ENCODE measurements at places on chromosomes 11 and 22.

DNA sequence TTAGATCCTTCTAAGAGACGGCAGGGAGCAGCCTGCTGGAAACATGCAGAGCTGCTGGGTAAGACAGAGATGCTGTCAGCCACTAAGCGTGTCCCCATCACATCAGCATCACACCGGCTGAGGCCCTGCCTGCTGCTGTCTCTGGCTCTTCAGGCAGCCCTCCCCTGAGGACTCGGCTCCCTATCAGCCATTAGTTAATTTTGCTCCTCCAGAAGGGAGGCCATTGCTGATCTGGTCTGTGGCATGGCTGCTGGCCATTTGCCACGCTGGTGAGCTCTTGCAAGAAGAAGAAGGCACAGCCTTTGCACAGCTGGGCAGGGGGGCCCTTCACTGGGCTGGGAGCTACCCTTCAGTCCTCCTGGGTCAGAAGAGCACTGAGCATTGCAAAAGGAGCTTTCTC, 131.2 kb upstream of the PARVA start:
- no peak for DNase-seq

DNA sequence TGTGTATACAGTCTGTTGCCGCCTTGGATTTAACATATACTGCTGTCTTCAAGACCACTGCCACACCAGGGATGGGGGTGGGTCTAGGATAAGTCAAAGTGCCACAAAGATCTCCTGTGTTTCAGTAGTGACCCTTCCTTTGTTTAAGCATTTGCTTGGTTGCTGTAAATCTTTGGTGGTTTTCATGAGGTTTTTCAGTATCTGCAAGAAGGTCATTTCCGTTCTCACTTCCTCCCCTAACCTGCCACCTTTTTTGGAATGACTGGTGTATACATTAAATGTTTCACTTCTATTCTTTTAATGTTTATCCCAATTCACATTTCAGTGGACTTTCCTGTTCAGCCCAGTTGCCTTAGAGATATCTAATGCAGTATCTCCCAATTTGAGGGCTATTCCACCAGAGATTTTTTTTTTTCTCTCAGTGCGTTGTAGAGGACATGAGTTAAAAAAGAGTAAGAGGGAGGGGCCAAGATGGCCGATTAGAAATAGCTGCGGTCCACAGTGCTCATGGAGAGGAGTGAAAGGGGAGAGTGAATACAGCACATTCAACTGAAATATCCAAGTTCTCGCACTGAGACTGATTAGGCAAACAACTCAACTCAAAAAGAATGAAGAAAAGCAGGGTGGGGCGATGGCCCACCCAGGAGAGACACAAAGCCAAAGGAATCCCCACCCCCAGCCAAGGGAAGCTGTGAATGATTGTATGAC, 43.2 kb downstream of the USP47 start:
- DNase-seq: no peak

GRCh38 chr11:62193952-62194351, 3.9 kb downstream of the SCGB1D1 start:
- no peak for DNase-seq

DNA sequence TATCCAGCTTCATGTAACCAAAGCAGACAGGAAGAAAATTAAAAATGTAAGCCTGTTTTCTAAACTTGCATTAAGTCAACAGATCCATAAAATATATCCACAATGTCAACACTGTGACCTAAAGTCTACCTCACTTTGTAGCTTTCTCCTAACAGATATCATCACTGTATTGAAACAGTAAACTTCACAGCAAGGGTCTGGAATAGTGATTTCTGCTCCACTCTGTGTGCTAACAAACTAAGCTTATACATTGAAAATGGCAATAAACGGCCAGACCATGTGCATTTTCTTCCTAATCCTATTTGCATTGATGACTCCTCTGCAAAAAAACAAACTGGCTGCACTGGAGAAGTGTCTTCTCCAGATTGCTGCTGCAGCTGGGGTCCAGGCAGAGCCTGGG, 26.8 kb downstream of the CADM1 start:
- peak; percentile 42 for DNase-seq

DNA sequence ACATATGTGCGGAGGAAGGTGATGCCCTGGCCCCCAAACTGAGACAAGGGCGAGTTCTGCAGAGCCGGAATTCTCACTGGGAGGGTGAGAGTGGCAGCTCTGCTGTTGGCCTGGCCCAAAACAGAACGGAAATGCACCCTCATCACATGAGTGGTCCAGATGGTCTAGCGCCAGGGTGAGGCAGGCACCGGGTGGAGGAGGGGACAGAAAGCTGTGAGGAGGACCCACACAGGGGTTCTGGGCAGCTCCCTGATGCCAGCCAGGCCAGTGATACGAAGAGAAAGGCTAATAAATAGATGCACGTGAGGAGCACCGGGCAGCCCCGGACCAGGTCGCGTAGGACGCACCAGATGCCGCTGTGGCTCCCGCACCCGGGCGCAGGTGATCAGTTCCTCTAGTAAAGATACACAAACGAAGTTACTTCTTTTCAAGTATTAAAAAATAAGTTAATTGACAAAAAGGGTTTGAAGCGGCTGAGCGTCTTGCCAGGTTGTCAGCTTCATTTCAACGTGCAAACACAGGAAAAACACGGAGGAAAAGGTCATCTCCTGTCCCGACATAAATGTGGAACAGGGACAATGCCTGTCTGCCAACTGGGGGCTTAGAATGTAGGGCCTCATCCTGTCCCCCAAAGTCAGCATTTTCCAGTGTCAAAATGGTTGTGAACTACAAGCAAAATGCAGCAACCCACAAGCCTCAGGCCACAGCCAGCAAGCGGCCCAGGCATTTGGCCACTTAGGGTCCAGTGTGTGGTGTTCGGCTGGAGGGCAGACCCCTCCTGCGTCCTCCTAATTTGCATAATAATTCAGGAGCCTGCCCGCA, 15.3 kb upstream of the BID start:
- DNase-seq: no peak

DNA sequence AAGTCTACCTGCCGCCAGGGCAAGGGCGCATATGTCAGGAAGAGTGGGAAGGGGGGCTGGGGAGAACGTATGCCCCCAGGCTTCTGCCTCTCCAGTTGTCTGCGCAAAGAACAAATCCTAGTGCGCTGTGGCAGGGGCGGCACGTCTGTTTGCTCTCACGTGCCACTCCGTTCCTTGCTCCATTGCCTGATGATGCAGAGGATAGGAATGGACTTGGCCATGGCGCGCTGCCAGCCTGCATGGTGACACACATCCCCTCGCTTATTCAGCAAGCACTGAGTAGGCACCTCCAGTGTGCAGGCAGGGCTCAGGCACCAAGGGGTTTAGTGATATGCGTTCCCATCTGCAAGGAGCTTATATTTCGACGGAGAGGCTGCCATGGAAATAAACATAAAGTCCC, 45.4 kb upstream of the SLC22A12 start:
- no peak for DNase-seq

- DNase-seq: no peak
Measured at GRCh38 chr11:120467627-120468026, 43.9 kb upstream of the GRIK4 start.

DNA sequence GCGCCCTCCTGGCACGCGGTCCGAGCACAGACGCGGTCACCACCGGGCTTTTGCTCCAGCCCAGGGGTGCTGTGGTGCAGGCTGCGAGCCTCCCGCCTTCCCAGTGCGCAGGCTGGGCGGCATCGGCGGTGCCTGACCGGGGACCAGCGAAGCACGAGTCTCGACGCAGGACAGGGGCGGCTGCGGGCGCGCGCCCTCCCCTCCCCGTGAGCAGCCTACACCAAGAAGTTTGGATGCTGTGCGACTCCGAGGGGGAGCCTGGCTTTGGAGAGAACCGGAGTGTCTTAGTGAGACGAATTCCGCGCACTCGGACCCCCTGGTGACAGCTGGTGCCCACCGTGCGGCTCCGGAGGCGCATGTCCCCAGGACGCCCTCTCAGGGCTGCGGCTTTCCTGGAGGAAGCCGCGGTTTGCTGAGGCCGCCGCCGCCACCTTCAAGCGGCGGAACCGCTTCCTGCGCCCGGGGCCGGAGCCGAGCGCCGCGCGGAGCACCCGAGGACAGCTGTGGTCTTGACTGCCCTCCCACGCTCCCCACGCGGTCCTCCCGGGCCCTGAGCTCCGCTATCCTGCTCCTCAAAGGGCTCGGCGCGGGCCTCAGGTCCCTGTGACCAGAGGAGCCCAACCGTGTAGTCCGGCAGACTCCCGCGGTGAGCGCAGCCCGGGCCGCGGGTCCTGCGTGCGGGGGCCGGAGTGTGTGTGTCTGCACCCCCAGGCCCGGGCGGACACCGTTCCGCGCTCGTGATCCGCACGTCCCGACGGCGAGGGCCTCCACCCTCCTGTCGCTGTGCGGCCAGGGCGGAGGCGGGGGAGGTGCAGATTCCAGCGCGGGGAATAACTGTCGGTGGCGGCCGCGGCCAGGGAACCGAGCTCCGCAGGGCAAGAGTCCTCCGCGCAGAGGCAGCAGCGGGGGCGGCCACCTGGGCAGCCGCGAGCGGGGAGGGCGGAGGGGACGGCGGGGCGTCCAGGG, 1.7 kb downstream of the FGF3 start:
- DNase-seq: no peak

GRCh38 chr11:43427971-43428370, 69.3 kb downstream of the TTC17 start:
- DNase-seq: no peak

GRCh38 chr22:31119026-31119717, 3.6 kb upstream of the INPP5J start:
- DNase-seq: no peak

- DNase-seq: no peak
Measured at GRCh38 chr11:76625472-76626186, 44.9 kb downstream of the LRRC32 start.

DNA sequence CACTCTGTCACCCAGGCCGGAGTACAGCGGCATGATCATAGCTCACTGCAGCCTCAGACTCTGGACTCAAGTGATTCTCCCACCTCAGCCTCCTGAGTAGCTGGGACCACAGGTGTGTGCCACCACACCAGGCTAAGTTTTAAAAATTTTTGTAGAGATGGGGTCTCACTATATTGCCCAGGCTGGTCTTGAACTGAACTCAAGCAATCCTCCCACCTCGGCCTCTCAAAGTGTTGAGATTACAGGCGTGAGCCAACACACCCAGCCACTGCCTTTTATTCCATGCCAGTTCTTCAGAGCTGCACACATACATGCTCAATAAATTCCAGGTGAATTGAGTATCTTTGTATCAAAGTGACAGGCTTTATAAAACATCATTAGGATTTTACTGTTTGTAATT, 2.4 kb upstream of the COPB1 start:
- DNase-seq: no peak

- no peak for DNase-seq
Measured at GRCh38 chr22:46633334-46633890, 13.2 kb downstream of the GRAMD4 start.

GRCh38 chr11:76617553-76618265, 52.8 kb downstream of the LRRC32 start:
- DNase-seq: no peak
